ENCODE measurements at places on chromosomes 12 and 14. TPM values are rescaled to one million over a fixed set of nuclear protein-coding genes. Genes with fewer than 3 reads are reported as not detected.

GRCh38 chr14:34911209-34912150 lies 36.3 kb upstream of the BAZ1A start:
- no peak for DNase-seq

GRCh38 chr12:38872561-38872960 lies 32.8 kb downstream of the CPNE8 start:
- no peak for DNase-seq

GRCh38 chr12:97300891-97301290 lies 161.7 kb upstream of the RMST start:
- DNase-seq = no peak

Gene TPH2
- not detected for total RNA-seq

Gene GALNT8
- total RNA-seq = 0.27 TPM

All from G401 (cell line).